ENCODE measurements at places on chromosomes 13 and 19. TPM values are rescaled to one million over a fixed set of nuclear protein-coding genes. Genes with fewer than 3 reads are reported as not detected.

The RASIP1 gene
- 2.6 TPM for total RNA-seq

The ATP12A gene
- not detected for total RNA-seq

The ERICH4 gene
- total RNA-seq, result not detected

The CRTC1 gene
- total RNA-seq, result 2.3 TPM

The ZNF112 gene
- total RNA-seq, result 8.6 TPM

The LIN37 gene
- 13.8 TPM for total RNA-seq

The PEAK3 gene
- total RNA-seq, result under 0.01 TPM

The ZNF761 gene
- 13.8 TPM for total RNA-seq

The TM9SF2 gene
- total RNA-seq, result 165 TPM

The CNN1 gene
- 148 TPM for total RNA-seq

The RAB20 gene
- total RNA-seq, result 4.2 TPM

The KLHL1 gene
- not detected for total RNA-seq

The ZNF730 gene
- 1.3 TPM for total RNA-seq

The CEACAM3 gene
- not detected for total RNA-seq

The AMER2 gene
- total RNA-seq, result not detected

The IZUMO4 gene
- 1.3 TPM for total RNA-seq

The ZNF256 gene
- total RNA-seq, result 5.2 TPM

The TRIM28 gene
- total RNA-seq, result 389 TPM

The PLPP2 gene
- 12.2 TPM for total RNA-seq

The SIGLECL1 gene
- not detected for total RNA-seq

The ZNF99 gene
- total RNA-seq, result not detected

The SLAIN1 gene
- total RNA-seq, result not detected

The STRN4 gene
- total RNA-seq, result 66.5 TPM

The STOML3 gene
- not detected for total RNA-seq

The MIA gene
- not detected for total RNA-seq

The LRRC63 gene
- under 0.01 TPM for total RNA-seq

The FCAR gene
- not detected for total RNA-seq

The ZNF724 gene
- total RNA-seq, result 6.8 TPM

The KLK10 gene
- not detected for total RNA-seq

The ABCA7 gene
- 11.2 TPM for total RNA-seq
